Right lobe of liver (tissue), 6 donors: ENCODE measurements at places on chromosomes 7 and 10.
A peak's percentile ranks its signal among the peaks of the same experiment; 100 is the strongest.

DNA sequence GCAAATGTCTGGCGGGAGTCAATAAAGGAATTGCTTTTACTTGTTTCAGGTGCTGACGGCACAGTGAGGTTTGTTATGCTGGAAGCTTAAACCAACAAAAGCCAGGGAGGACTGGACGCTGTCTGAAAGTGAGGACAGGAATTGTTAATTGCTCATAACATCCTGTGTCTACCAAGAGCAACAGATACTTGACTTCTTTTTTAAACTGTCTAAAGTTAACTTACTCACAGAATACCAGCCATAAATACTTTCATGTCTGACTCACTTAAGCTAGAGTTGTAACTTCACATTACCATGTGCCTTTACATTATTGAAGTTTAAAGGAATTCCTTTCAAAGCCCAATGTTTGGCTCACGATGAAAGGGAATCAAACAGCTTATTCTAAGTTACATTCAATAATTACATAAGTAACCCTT is 252.7 kb upstream of the SHH start:
- no peak for DNase-seq

DNA sequence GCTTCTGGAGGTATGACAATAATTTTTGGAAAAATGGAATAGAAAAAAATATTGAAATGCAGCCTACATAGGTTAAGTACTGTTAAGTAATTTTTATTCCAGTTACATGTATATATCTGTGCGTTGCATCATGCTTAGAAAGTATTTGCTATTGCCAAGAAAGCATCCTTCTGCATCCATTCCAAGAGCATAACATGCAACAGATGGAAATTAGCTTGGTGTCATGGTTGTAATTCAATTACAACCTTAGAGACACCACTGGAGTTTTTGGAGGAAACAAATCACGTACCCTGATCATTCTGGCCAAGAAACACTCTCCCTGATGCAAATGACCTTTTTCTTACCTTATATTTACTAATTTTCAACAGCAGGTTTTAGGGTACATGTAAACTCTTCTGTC is 1.7 kb downstream of the AKR1B1 start:
- DNase-seq, result no peak

- DNase-seq, result peak; percentile 68
Observed at GRCh38 chr10:79250259-79250658, 97.0 kb upstream of the PPIF start.

GRCh38 chr7:41328544-41328943 is 374.3 kb downstream of the INHBA start:
- DNase-seq, result no peak
